CMK (cell line): ENCODE measurements at places on chromosomes 7 and 10.

DNA sequence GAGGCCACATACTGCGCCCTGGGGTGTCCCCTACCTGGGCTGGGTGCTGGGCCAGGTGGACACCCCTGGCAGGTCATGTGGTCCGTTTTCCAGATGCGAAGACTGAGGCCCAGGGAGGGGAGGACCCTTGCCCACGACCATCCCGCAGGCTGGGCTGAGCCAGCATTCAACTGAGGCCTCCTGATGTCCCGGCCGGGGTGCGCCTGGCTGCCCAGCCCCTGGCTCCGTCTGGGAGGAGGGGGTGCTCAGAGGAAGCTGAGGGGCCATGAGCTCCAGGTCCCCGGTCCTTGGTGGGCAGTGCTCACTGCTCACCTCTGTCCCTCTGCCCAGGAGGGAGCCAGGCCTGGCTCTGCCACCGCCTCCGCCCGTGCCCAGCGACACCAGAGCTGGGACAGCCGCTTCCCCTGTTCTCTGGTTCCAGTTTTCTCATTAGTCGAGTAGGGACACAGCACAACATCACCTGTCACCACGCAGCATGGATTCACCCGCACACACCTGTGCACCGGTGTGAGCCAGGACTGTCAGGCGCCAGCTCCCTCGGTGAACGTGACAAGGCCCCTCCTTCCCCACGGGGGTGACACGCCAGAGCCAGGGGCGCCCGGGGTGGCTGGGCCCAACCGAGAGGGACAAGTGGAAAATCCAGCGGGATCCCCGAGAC, 139.7 kb downstream of the ELFN1 start:
- DNase-seq, result no peak

DNA sequence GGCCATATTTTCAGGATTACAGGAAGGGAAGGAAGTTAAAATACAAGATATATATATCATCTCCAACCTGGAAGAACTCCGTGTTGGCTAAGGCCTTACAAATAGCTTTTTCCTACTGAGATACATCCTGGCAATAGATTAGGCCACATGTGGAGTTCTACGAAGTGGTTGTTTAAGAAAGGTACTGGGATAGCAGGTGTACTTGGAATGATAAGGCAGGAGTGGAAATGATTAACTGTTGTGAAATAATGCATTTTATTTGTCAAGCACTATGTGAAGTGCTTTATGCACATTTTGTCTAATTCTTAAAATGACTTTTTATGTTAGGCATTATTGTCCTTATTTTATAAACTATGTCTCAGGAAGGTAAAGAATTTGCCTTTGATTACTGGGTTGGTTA, 18.9 kb upstream of the SMIM30 start:
- DNase-seq, result no peak

DNA sequence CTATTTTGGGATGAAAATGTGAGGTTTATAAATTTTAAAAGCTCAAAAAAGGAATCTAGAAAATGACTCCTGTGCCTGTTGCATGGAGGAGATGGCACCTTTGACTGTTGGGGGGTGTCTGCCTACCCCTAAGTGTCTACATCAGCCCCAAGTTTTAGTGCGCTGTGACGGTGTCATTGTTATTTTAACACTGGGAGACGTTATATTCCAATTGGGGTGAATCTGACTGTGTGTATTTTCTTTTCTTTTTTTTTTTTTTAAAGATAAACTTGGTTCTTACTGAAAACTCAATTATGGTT, 517 bp downstream of the SRGN start:
- no peak for DNase-seq

GRCh38 chr7:110442381-110442837, 648.5 kb upstream of the LRRN3 start:
- DNase-seq, result no peak

GRCh38 chr10:78177491-78178185, 144.0 kb downstream of the RPS24 start:
- no peak for DNase-seq

- DNase-seq, result no peak
Measured at GRCh38 chr10:38027986-38028385, 17.5 kb downstream of the ZNF33A start.

GRCh38 chr10:33914746-33915145, 580.3 kb upstream of the NRP1 start:
- DNase-seq, result no peak

- no peak for DNase-seq
Measured at GRCh38 chr7:42690794-42691639, 220.9 kb downstream of the C7orf25 start.

- no peak for DNase-seq
Measured at GRCh38 chr7:128874140-128875031, 11.7 kb downstream of the ATP6V1F start.

GRCh38 chr7:130903358-130903974, 169.5 kb upstream of the KLF14 start:
- DNase-seq, result no peak

- DNase-seq, result no peak
Measured at GRCh38 chr10:1227510-1228402, 171.6 kb downstream of the WDR37 start.

- no peak for DNase-seq
Measured at GRCh38 chr7:145092766-145093165, 256.9 kb upstream of the TPK1 start.

GRCh38 chr10:74827045-74827441, 643 bp downstream of the KAT6B start:
- no peak for DNase-seq

DNA sequence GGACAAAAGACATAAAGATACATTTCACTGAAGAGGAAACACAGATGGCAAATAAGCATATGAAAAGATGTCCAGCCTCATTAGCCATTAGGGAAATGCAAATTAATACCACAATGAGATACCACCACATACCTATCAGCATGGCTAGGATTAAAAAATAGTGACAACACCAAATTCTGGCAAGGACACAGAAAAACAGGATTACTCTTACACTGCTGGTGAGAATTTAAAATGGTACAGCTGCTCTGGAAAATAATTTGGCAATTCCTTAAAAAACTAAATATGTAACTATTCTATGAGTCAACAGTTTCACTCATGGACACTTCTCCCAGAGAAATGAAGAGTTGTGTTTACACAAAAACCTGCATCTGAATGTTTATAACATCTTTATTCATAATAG, 121.1 kb downstream of the C10orf90 start:
- no peak for DNase-seq

GRCh38 chr7:16803125-16803524, 1.7 kb downstream of the AGR2 start:
- no peak for DNase-seq

- DNase-seq, result no peak
Measured at GRCh38 chr7:1030444-1031070, 13.8 kb upstream of the GPR146 start.

DNA sequence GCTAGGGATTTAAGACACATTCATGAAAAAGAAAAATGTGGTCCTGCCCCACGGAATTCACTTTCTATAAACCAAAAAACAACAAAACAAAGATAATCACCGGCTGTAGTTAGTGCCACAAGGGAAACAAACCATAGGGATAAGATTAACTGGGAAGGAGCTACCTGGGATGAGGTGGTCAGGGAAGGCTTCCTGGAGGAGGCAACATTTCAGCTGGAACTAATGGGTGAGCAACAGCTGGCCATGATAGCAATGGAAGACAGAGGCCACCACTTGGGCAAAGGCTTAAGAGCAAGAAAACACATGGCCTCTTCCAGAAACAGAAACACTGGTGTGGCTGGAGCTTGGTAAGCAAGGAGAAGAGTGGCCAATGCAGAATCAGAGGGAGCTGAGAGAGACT, 38.4 kb upstream of the ENO4 start:
- no peak for DNase-seq

GRCh38 chr10:29849126-29849833, 210.1 kb downstream of the JCAD start:
- peak; percentile 56 for DNase-seq

- no peak for DNase-seq
Measured at GRCh38 chr10:113993489-113993991, 50.1 kb upstream of the ADRB1 start.

- DNase-seq, result no peak
Measured at GRCh38 chr7:17184805-17185689, 113.4 kb upstream of the AHR start.

GRCh38 chr7:43303740-43304241, 191.3 kb downstream of the HECW1 start:
- DNase-seq, result no peak

DNA sequence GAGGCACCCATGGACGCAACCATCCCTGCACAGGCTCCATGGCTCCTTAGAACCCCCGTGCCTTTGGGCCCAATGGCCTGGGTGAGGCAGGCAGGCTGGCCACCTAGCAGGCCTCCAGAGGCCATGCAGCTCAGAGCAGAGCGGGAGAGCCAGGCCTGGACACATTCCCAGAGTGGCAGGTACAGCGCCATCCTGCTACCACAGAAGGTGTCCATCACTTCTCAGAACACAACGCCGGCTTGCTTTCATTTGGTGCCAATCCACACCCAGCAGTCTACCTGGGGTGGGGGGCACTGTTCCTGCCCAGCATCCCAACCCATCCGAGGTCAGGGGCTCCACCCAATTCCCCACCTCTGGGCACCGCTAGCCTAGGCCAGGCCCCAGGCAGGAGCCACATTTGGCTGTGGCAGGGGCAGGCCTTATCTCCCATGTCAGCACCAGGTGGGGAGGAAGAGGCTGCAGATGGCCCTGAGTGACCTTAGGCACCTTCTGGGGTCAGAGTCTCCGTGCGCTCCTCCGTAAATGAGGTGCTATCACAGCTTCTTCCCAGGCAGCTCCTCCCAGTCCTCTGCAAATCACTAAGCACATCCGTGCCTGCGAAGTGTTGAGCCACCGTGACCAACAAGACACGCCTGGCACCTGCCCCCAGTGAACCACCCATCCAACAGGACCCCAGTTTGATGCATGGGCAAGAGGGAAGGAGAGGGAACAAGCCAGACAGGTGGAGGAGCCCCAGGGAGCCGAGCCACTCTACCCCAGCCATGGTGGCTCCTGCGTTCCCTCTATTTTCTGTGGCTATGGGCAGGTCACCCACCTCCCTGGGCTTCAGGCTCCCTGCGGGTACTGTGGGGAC, 14.2 kb downstream of the KCNH2 start:
- no peak for DNase-seq

GRCh38 chr10:12934777-12935176, 66.7 kb downstream of the CCDC3 start:
- DNase-seq, result no peak

DNA sequence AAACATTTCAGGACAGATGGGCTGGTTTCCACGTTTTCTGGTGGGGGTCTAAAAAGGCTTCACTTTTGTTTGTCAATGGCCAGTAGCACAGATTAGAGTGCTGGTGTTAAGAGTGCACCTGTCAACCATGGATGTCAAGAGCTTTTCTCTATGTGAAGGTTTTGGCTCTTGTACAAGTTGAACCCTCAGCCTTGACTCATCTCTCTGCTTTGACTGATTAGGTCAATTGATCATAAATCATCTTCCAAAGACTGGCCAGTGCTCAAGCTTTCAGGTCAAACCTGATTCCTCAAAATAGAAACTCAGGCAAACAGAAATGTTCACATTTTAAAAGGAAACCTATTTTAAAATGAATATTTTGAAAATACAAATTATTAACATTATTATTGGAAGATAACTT, 59.6 kb upstream of the SP4 start:
- DNase-seq, result no peak

- DNase-seq, result no peak
Measured at GRCh38 chr10:22265839-22266537, 48.2 kb upstream of the EBLN1 start.

- no peak for DNase-seq
Measured at GRCh38 chr7:13198036-13198435, 510.6 kb downstream of the ARL4A start.

DNA sequence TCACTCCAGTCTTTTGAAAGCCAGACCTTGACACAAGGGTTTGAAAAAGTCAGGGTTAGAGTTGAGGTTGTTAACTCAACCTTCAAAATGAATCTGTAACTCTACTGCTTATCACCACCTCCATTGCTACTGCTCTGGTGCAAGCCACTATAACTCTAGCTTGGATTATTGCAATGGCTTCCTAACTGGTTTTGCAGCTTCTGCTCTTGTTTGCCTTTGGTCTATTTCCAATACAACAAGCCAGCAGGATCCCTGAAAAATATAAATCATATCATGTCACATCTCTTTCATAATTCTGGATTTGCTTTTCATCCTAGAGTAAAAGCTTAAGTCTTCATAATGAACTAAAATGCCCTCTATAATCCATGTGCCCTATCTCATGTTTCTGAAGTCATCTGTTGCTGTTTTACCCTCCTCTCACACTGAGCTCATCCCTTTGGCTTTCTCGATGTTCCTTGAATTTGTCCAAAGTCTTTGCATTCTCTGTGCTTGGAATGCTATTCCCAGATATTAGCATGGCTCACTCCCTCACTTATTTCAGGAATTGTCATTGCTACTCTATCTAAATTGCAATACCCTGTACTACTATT, 10.9 kb downstream of the TAS2R60 start:
- no peak for DNase-seq
